ENCODE measurements at places on chromosomes 16 and 17.
A peak's percentile ranks its signal among the peaks of the same experiment; 100 is the strongest.

GRCh38 chr16:23570992-23571632 is 13.6 kb downstream of the UBFD1 start:
- DNase-seq, result no peak

DNA sequence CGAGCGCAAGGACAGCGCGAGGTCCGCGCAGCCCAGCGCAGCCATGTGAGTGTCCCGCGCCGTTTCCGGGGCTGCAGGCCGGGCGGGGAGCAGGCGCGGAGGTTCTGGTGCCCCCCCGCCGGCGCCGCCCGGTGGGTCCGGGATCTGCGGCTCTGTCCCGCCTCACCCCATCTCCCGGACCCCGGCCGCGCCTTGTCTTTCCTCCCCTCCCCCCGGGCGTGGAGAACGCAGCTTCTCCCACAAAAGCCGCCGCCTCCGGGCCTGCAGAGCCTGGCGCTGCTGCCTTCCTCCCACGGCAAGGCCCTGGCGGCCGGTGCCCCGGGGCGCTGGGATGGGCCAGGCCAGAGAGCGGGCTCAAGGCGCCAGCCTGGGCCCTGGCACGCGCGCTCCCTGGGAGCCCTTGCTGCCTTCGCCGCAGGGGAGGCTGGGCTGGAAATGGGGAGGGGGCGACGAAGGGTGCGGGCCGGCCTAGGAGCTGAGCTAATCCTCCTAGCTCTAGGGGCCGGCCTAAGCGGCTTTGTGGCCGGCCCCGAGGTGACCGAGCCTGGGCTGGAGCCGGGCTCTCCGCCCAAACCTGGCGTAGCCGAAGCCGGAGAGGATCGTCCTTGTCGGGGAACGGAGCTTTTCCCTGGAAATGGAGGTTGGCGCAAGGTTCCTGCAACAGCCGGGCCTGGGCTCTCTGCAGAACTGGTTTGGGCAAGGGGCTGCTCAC is 397 bp downstream of the RIPOR1 start:
- peak; percentile 42 for DNase-seq

DNA sequence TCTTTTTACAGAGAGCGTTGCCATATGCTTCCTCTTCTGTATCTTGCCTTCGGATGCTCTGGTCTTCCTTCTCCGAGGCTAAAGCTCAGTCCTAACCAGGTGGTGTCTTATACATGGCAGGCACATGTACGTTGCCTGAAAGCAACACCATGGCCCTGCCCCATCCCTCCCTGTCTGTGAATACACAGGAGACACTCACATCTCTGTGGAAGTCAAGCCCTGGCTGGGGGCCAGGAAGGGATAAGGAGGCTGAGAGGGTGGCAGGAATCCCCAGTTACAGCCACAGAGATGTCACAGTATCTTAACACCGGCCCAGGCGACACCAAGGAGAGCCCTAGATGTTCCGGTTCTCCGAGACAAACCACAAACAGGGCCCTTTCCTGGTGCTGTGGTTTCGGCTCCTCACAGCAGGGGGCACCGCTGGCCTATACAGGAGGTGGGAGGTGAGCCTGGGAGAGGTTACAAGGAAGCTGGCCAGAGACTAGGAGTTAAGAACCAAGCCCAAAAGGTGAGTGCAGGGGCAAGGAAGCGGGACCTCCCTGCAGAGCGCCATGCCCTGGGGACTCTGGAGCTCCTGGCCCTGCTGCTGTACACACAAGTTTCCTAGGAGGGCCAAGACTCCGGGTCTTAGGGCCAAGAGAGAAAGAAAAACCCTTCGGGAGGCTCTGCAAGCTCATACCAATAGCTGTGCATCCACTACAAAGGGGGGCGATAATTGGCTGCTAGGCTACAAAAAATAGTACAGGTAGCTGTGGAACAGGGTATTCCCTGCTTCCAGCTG is 41.7 kb downstream of the SRL start:
- peak; percentile 87 for DNase-seq

DNA sequence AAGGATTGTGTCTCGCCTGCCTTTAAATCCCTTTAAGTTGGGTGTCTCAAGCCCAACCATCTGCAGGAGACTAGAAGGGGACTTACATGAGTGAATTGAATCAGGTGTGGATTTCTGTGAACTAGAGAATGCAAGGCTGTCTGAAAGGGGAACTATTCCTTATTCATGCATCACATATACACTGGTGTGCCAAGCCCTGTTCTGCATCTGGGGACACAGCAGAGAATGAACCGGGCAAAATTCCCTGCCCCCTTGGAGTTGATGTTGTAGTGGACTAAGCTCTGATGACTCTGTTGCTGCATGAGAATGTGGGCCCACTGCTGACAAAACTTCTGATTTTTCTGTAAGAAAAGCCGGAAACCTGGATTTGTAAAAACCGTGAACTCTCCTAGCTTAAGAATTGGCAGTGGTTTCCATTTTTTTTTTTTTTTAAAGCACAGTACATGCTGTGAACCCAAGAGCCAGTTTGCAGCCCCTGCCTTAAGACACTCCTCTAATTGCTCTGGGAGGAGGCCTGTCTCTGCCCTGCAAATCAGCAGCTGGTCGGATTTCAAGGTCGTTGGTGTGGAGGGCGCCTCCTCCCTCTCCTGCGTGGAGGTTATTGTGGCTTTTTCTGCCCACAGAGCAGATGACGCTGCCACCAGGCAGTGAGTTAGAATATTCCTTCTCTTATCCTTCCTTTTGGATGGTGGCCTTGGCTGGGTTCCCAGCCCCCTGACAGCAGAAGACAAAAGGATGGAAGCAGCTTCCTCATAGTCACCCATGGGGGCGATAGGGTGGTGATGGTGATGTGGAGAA is 131.0 kb downstream of the PRKCB start:
- no peak for DNase-seq

- DNase-seq, result no peak
Observed at GRCh38 chr17:48100591-48101011, 677 bp downstream of the CBX1 start.

DNA sequence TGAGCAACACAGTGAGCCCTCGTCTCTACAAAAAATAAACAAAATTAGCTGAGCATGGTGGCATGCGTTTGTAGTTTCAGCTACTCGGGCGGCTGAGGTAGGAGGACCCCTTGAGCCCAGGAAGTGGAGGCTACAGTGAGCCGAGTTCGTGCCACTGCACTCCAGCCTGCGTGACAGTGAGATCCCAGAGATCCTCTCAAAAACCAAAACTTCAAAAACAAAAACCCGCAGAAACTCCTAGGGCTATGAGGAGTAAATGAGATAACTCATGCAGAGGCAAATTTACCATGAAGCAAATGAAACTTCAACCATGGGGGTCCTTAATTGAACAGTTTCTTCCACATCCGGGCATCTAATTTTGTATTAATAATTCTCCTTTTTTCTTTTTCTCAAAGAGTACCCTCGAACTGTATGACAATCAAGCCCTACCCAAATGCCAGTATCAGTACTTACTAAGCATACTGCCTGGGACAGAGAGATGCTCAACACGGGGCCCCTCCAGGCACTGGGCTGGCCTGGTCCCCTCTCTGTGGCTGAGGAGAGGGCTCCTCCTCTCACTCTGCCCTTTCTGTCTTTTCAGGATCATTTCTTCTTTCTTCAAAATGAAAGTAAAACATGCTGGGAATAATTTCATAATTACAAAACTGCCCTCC is 789 bp upstream of the PIPOX start:
- DNase-seq, result no peak

DNA sequence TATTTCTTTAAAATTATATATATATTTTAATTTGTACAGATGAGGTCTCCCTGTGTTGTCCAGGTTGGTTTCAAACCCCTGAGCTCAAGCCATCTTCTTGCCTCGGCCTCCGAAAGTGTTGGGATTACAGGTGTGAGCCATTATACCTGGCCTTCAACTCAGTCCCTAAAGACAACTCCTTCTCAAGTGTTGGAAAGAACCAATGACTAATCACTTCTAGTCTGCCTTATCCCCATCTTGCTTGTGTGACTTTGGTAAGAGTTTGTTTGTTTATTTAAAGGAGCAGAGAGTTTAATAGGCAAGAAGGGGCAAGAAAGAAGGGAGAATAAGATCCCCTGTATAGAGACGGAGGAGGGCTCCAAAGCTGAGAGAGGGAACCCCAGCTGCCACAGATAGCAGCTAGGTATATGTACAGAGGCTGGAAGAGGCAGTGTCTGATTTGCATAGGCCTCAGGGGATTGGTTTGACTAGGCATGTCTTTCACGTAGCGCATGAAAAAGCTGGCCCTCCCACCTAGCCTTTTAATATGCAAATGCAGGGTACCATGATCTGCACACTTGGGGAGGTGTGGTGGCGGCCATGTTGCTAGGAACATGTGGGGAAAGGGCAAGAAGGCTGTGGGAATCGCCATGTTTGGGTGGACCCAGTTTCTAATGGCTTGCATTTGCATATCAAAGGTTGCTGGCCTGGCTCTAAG is 21.5 kb downstream of the ABCC1 start:
- no peak for DNase-seq

DNA sequence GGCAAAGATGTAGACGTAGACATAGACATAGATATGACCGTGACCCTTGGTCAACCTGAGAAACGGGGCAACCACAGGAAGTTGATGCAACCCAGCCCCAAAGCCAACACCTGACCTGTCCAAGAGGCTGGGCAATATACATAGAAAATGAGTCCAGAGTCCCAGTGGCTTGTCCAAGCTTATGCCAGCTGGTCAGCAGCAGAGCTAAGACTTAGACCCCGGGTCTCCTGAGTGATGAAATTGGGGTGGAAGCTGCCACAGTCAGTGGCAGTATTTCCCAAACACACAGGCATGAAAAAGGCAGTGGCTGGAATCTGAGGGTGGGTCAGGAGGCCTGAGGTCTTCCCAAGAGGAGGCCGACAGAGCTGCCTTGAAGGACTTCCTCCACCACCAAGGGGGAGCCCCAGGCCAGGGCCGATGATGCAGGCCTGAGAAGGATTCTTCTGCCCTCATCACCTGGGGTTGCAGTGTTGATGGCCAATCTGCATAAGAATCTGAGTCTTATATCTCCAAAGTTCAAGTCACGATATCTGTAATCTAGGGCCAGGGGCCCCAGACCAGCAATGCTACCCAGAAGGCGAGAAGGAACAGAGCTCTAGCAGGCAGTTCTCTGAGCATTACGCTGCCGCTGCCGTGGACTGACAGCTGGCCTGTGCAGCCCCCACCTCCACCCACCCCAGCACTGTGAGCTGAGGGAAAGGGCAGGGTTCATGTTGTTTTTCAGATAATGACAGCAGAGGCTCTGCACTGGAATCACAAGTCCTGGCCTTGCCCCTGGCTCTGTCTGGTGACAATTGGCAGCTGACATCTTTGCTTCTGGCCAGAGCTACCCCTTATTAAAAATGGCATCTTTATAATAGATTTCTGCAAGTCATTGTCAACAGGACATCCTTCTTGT is 72.7 kb downstream of the GNAO1 start:
- DNase-seq, result peak; percentile 63

GRCh38 chr17:38590988-38591758 is 14.6 kb downstream of the SRCIN1 start:
- DNase-seq, result no peak

GRCh38 chr16:84138824-84139627 is 6.0 kb downstream of the HSDL1 start:
- no peak for DNase-seq

DNA sequence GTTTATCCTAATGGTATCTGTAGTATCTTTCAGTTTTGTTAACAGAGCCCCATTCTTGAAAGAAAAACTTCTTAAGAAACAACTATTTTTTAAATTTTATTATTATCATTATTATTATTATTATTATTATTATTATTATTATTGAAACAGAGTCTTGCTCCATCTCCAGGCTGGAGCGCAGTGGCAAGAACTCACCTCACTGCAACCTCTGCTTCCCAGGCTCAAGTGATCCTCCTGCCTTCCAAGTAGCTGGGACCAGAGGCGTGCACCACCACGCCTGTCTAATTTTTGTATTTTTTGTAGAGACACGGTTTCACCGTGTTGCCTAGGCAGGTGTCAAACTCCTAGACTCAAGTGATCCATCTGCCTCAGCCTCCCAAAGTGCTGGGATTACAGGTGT is 23.4 kb downstream of the SUPT6H start:
- no peak for DNase-seq

GRCh38 chr16:35182943-35183550 is 1723.6 kb downstream of the TP53TG3F start:
- DNase-seq, result no peak

Measured in left lung (tissue), 14 donors.